Astrocyte (in vitro differentiated cells and primary cell): ENCODE measurements at places on chromosomes 16 and 17. TPM values are rescaled to one million over a fixed set of nuclear protein-coding genes. Genes with fewer than 3 reads are reported as not detected.
A peak's percentile ranks its signal among the peaks of the same experiment; 100 is the strongest.

DNA sequence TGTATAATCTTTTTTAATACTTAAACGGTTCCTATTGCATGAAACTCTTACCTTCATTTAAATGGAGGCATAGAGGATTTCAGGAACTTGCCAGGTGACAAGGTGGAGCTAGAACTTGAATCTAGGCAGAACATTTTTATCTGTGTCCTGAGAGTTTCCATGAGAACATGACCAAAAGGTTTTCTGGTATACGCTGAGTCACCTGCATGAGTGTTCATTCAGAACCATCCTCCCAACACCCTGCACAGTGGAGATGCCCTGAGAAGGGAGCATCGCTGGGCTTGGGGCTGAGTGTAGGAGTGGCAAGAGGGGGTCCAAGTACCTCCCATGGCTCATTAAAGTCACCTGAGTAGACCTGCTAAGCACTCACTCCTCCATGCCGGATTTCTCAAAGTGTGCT is 169.7 kb upstream of the CACNG5 start:
- DNase-seq, result no peak

The SMIM22 gene
- total RNA-seq, result not detected in 2 replicates

- no peak for DNase-seq
Observed at GRCh38 chr17:78676412-78677302, 99.5 kb upstream of the DNAH17 start.

GRCh38 chr17:5686074-5686635 is 101.8 kb upstream of the NLRP1 start:
- no peak for DNase-seq

DNA sequence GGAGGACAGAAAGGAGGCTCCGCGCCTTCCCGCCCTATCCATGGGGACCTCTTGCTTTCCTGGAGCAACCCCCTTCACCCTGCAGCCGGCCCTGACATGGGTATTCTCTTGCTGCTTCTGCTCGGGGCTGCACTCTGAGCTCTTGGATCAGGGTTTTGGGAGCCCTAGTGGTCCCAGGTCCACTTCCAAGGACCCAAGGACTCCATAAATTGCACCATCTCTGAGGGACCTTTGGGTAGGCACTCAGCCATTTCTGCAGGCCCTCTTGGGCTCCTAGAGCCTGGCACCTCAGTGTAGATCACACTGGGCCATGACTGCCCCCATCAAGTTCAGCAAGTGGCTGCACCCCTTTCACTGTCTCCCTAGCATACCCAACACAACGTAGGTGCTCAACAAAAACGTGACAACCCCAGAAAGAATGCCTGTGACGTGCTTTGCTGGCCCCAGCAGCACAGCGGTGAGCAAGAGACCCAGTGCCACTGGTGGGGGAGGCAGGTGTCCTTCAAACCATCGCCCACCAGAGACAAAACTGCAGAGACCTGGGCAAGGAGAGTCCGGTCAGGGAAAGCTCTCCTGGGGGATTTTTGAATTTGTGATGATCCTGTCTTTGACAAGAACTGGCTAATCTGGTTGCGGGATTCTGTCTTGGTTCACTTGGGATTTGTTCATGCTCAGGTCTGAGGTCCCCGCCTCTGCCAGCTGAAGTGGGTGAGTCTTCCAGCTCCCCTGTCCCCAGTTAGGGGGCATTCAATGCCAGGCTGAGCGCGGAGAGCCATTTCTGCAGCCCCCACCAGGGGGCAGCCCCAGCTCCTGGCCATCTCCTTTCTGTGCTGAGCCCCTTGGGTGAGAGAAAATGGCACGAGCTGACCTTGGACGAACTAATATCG is 2.5 kb upstream of the RAB11FIP4 start:
- no peak for DNase-seq

The GRAPL gene
- not detected in 2 replicates for total RNA-seq

The CEMP1 gene
- total RNA-seq, result not detected in 2 replicates

The RNF213 gene
- total RNA-seq, result 120 and 129 TPM in 2 replicates

The GPT2 gene
- 70.2 and 75.7 TPM in 2 replicates for total RNA-seq

DNA sequence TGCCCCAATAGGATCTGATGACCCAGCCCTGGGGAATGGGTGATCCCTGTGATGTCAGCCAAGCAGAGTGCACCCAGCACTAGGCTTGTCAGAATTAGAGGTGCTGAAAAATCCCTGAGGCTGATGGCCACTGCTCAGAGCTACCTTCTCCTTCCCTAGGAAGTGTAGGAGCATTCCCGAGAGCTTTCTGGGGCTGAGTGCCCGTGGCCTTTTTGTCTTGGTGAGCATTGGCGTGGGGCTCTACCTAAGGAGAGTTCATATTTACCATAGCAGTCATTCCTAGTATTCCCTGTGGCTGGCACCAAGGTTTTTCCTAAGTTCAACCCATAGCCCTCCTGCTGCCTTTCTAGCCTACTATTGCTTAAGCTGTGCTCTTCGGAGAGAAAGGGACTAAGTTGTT is 22.6 kb upstream of the ARHGAP23 start:
- no peak for DNase-seq

DNA sequence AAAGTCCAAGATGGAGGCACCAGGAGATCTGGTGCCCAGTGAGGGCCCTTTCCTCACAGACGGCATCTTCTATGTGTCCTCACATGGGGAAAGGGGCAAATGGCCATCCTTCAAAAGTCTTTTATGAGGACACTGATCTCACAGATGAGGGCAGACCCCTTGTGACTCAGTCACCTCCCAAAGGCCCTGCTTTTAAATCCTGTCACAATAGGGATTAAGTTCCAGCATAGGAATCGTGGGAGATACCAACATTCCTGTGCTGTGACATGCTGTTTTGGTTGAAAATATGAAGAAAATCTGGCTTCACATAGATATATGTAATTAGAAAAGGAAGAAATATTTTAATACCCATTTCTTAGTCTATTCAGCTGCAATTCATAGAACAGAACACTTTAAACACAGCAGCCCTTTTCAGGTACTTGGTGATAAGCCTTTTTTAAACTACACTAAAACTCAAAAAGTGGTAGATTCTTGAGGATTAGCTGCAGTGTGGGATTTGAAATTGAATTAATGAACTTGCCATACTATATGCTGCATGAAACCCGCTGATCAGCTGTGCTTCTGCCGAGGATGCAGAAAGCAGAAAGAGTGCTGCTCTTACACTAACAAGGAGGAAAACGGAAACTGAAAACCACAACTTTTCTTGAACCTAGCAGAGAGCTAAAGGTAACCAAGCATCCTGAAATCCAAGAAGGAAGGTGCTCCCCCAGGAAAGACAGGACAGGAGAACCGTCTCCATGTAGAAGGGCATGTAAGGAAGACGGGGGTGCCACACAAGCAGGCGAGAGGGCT is 32.7 kb downstream of the VPS53 start:
- DNase-seq, result peak; percentile 84

GRCh38 chr17:2020721-2021120 is 4.4 kb downstream of the RTN4RL1 start:
- DNase-seq, result no peak

- no peak for DNase-seq
Observed at GRCh38 chr17:78081551-78081950, 47.0 kb downstream of the TMC6 start.

The CBLN1 gene
- total RNA-seq, result 0.11 TPM in 1 of 2 replicates, not detected in the other

GRCh38 chr16:2497695-2498484 is 15.9 kb upstream of the ATP6V0C start:
- DNase-seq, result no peak

The ZG16 gene
- total RNA-seq, result not detected in 2 replicates

DNA sequence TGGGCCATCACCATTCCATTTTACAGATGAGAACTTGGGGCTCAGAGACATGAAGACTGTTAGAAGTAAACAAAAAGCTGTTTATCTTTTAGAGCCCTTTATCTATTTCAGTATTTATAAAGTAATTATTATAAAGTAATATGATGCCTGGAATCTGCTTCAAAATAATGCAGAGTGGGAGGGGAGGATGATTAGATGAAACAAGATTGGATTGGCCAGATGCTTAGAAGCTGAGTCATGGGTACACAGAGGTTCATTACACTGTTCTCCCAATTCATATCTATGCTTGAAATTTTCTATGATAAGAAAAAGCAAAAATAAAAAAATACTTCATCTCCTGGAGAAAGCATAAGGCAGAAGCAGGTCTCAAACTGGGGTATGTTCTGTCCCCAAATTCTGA is 29.4 kb downstream of the TOM1L2 start:
- DNase-seq, result peak; percentile 58

DNA sequence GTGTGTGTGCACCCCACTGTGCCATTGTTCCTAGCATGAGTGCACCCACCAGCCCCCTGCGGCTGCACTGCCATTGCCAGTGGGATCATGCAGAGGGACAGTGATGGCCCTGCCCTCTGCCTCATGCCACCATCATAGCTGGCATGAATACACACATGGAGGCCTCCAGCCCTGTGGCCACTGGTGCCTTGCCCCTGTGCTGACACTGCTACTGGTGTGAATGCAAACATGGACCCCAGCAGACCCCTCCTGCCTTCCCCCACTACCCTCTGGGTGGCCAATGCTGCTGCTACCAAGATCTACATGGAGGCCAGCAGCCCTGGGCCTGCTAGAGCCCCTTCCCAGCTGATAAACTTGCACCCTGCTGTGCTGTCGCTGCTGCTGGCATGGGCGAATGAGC is 995.5 kb upstream of the GOT2 start:
- DNase-seq, result no peak

GRCh38 chr17:38915639-38915995 is 9.8 kb upstream of the LASP1NB start:
- no peak for DNase-seq

The FBXW10 gene
- total RNA-seq, result not detected in 2 replicates

- DNase-seq, result no peak
Observed at GRCh38 chr17:79455636-79456035, 155.2 kb downstream of the RBFOX3 start.

GRCh38 chr17:6654841-6655731 is 3.5 kb downstream of the C17orf100 start:
- DNase-seq, result no peak

The BOLA2B gene
- total RNA-seq, result 125 and 149 TPM in 2 replicates

DNA sequence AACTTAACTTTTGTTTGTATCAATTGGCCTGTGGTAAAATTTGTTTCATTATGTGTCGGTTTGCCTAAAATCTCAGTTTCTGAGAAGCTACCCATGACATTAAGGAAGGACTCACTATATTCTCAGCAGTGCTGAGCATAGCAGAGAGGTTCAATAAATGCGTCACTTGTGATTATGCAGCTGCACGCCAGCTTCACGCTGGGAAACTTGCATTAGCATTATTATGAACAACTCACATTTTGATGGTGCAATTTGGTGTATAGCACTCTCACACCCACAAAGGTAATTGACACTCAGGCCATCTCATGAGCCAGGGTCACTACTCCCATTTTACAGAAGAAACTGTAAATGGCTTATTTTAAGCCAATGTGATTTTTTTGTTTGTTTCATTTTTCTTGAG is 80.6 kb upstream of the SALL1 start:
- peak; percentile 1 for DNase-seq

DNA sequence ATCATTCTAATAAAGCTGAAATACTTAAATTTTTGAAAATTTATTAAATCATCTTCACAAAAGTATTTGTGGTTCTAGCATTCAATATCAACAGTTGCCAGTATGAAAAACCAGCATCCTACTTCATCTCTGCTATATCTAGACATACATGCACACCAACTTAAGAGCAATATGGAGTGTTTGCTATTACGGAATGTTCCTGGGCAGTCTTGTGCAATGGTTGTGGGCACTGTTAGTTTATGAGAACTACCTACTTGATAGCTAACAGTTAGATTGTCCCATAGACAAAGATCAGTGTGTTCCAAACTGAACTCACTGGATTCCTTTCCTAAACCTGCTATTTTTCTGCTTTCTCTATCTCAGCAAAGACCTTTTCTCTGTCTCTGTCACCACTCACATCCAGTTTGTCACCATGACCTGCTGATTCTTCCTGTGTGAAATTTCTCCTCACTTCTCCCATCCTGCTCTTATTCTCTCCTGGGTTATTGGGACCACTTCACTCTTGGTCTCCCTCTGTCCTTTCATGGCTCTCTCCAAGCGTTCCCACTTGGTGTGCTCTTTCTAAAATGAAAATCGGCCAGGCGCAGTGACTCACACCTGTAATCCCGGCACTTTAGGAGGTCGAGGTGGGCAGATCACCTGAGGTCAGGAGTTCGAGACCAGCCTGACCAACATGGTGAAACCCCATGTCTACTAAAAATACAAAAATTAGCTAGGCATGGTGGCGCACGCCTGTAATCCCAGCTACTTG is 27.7 kb downstream of the CNTROB start:
- DNase-seq, result no peak

GRCh38 chr17:4594931-4595684 is 10.8 kb downstream of the SMTNL2 start:
- DNase-seq, result no peak

DNA sequence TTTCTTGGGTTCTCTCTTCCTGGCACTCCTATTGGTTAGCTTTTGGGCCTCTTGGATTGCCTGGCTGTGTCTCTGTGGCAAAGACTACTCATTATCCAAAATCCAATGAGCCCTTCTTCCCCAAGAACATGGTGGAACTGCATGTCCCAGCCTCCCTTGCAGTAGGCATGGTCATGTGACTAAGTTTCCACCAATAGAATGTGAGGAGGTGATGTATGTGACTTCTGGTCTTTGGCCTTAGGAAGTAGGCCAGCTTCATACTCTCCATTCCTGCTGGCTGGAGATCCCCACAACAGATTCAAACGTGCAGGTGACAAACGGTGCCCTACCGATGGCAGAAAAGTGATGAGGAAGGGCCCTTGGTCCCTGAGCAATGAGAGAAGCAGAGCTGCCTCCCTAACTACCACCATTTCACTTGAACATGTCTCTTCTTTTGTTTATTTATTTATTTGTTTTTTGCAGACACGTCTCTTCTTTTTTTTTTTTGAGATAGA is 17.3 kb upstream of the SPN start:
- no peak for DNase-seq

The NPIPB9 gene
- 0.86 and 2.3 TPM in 2 replicates for total RNA-seq

DNA sequence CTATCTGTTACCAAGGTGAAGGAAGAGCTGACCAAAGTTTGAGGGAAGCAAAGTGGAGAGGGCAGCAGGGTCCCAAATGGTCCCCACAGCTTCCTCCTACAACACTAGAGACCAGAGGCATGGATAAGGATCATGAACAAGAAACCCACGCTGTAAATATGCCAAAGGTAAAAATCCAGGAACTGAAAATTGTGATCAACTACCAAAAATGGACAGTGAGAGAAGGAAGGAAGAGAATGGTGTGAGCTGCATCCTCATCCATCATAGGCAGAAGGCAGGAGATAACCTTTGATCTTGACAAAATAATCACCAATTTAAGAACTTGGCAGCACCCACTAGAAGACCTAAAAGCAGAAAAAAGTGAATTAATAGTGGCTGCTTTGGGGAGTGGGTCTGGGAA is 66.2 kb downstream of the CYTH1 start:
- no peak for DNase-seq

- DNase-seq, result no peak
Observed at GRCh38 chr17:48729335-48730239, 1.0 kb upstream of the HOXB13 start.

DNA sequence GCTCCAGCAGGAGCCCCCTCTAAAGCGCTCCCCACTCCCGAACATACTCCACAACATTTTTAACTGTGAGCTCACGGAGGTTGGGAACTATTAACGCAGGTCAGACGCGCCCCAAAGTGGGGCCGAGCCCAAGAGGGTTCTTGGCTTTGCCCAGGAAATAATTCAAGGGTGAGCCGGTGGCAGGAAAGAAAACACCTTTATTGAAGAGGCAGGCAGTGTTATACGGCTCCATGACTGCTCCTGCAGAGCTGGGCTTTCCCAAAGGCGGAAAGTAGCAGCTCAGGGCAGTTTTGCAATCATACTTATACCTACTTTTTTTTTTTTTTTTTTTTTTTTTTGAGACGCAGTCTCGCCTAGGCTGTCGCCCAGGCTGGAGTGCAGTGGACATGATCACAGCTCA is 6.2 kb downstream of the ADCY9 start:
- no peak for DNase-seq

- no peak for DNase-seq
Observed at GRCh38 chr16:13426269-13426668, 493.7 kb upstream of the ERCC4 start.

- no peak for DNase-seq
Observed at GRCh38 chr16:85284141-85284817, 172.0 kb upstream of the CIBAR2 start.
